AG04450 (cell line): ENCODE measurements at places on chromosomes 5 and 9. TPM values are rescaled to one million over a fixed set of nuclear protein-coding genes. Genes with fewer than 3 reads are reported as not detected.

DNA sequence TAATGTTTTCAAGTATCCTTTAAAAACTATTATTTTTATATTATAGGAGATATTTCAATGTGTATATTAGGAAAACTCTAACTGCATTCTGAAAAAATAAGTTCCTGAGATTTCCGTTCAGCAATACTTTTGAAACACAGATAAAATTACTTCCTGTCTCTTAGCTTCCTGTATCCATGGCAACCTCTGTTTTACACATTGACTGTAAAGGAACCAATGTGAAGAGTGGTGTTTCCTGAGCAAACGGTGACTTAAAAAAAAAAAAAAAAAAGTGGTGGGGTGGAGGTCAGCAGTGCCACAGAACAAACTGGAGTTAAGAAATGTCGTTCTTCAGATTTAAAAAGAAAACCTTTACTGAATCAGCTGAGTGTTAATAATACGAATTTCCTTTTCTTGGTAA is at the start of gene LRRC70:
Gene LRRC70 (plus strand): TSS at position 280 of the 400 bp plus-strand sequence. CDS start 620 bp downstream, outside the sequence.
- DNase-seq = no peak

DNA sequence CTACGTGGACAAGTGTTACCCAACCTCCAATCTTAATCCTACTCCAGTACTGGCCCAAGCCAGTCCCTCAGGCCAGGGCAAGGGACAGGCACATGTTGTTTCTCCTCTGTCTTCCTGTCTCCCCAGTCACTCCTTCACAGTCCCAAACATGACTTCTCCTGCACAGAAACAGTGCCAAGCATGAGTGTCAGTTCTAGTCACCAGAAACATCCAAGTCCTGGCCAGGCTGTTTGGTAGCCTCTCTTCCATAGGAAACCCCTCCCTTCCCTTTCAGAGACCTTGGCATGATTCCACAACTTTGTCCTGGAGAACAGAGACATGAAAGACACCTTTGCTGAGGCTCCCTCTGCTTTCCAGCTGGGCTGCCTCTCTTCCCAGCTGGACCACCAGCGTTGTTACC is 56.2 kb upstream of the SLC2A8 start:
- no peak for DNase-seq

DNA sequence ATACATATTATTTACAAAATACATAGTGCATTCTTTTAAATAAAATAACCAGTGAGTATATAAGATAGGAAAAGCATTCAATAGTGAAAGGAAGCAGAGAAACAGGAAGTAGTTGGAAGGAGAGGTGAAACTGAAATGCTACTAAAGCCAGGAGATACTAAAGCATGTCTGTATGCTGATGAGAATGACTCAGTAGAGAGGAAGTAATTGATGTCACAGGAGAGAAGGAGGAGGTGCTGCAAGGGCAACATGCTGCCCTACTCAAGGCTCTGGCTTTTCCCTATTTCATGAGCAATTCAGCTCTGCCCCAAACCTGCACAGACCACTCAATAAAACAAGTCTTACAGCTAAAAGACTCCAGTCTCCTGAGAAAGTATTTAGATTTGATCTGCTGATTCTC is 108.5 kb upstream of the TXNDC8 start:
- DNase-seq = no peak

DNA sequence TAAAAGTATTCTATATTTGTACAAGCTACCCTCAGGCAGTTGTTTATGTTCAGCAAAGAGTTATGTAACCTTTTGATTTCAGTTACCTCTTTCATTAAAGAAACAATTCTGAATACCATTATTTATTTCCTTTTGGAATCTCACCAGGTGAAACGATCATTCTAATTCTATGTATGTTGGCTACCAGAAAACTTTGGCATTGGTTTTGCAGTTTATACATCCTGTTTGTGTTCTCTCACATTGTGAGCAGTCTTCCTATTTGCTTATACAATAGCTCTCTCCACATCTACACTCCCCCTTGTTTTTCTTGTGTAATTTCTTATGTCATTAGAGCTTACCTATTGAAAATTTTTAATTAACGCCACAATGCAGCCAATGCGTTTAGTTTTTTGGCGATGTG is 276.0 kb upstream of the MPDZ start:
- DNase-seq = no peak

GRCh38 chr5:108747111-108747773 is 455 bp upstream of the FER start:
- DNase-seq = no peak

DNA sequence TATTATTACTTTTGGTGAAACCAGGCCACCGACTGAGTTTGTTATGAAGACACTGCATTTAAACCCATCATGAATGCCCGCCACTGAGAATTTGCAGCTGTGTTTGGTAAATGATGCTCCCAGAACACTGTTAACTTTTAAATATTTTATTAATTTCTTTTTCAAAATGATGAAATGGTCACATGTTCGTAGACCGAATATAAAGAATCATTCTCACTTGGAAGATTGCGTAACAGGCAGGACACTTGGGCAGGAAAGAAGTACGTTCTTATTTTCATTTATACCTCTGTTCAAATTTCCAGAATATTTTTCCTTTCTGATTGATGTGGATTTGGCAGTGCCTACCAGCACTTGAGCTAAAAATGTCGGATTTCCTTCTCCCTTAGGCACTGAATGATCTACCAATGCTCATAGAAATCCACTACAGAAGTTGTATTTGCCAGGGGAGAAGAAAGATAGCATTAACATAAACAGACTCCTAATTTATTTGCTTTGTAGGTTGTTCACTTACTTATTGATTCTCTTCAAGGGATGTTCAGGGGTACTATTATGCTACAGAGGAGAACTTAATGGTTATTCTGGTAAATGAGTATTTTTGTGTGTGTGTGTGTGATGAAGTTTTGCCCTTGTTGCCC is 13.8 kb downstream of the CYFIP2 start:
- DNase-seq = no peak

DNA sequence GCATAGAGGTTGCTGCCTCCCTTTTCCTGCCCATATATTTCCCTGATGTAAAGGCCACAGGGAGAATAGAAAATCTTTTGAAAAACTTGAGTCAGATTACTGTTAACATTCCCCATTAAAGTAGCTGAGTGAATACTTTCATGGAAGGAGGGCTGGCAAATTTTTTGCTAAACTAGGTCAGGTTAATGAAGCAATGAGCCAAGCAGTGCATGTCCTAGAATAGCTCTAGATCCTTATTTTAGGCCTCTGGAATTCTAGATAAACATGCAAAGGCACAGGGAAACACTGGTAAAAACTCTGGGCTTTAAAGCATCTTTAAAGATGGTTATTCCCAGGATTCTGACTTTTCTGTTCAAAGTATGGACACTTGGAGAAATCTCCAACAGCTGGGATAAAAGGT is 27.9 kb downstream of the TTC1 start:
- no peak for DNase-seq

GRCh38 chr5:119453040-119453373 is 710 bp downstream of the HSD17B4 start:
- DNase-seq = no peak

DNA sequence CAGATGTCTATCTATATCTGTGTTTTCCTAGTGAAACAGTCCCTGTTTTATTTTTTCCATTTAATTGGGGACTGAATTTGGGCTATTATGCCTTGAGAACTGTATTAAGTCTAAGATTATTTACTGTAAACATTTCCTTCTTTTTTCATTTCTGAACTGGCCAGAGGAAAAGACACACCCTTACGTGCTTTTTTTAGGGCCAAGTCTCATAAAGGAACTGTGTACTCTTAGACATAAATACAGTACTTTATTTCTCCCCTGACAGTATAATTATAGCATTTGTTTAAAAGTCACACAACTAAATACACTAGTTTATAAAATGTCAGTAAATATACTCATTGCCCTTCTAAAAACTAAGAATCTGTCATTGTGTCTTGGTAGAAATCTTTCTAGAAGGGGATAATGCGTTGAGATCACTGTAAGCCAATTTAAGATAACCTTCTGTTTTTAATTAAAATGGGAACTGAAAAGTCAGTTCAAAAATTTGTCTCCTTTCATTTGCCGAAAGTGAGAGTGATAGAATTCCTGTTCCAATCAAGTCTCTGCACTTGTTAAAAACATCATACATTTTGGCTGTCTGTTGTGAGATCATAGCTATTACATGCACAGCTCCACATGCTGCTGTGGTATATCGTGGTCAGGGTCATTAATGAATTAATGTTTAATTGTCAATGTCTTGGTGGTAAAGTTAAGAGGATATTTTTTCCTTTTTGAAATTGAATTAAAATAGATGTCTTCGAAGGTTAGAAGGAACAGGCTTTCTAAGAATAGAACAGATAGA is 132.1 kb downstream of the FOCAD start:
- DNase-seq = no peak

- DNase-seq = no peak
Observed at GRCh38 chr9:23721466-23721865, 104.6 kb downstream of the ELAVL2 start.

DNA sequence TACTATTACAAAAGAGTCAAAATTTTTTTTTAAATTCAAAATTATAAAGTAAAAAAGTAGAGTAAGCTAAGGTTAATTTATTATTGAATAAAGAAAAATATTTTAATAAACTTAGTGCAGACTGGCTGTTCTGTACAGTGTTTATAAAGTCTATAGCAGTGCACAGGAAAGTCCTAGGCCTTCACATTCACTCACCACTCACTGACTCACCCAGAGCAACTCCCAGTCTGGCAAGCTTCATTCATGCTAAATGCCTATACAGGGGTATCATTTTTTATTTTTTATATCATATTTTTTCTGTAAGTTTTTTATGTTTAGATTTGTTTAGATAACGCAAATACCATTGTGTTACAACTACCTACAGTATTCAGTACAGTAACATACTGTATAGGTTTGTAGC is 700.7 kb upstream of the GRAMD2B start:
- no peak for DNase-seq

DNA sequence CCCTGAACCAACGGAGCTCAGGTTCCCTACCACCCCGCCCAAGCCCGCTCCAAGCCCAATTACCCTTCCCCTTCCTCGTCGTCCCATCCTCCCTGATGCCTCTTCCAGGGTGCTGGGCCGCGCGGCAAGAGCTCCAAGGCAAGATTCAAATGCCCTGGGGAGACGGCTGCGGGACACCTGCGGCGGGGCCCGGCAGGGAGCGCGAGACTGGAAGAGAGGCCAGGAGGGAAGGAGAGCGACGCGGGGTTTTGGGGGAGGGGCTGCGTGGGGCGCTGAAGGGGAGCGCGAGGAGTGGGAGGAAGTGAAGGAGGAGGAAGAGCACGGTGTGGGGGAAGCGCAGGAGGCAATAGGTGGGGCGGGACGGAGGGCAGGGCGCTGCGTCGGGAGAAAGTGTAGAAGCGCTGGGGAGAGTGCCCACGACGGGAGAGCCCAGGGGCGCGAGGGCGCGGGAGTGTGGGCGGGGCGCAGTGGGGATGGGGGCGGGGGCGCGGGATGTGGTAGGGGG is 975 bp upstream of the NXNL2 start:
- DNase-seq = no peak

GRCh38 chr5:125293726-125294125 is 547.3 kb upstream of the ZNF608 start:
- DNase-seq = no peak

DNA sequence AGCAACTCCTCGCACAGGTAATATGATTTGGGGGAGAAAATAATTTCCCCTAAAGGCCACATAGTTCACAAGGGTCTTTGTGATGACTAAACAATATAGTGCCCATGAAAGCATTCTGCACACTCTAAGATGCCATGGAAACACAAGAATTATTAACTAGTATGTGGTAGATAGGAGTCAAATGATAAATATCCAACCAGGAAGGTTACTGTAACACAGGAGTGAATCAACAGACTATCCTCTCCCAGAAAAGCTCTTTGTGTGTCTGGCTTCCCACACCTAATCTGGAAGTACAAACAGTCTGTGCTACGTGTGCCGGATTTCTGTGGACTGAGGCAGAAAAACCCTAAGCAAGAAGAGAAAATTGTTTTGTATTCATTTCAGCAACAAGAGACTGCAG is 70.0 kb downstream of the OTP start:
- no peak for DNase-seq

GRCh38 chr5:167574464-167574863 is 717.0 kb upstream of the WWC1 start:
- no peak for DNase-seq

GRCh38 chr9:133470427-133470924 is 8.4 kb downstream of the SLC2A6 start:
- DNase-seq = no peak

DNA sequence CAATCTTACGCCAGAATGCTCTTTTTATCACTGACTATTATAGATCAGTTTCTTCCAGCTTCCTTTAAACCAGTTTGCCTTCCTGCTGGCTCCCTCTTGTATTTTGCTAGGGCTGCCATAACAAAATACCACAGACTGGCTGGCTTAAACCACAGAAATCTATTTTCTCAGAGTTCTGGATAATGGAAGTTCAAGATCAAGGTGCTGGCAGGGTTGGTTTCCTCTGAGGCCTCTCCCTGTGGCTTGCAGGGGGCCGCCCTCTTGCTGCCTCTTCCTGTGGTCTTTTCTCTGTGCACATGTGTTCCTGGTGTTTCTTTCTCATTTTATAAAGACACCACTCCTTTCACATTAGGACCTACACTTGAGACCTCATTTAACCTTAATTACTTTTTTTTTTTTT is 6.8 kb upstream of the FXN start:
- DNase-seq = no peak

GRCh38 chr5:53201746-53202145 is 92.2 kb upstream of the MOCS2 start:
- no peak for DNase-seq

- DNase-seq = no peak
Observed at GRCh38 chr5:150120062-150120441, 33.7 kb upstream of the CSF1R start.

The CYSRT1 gene
- 0.27 and 0.56 TPM in 2 replicates for polyA plus RNA-seq

The GABRA6 gene
- polyA plus RNA-seq = not detected in 2 replicates

The CDO1 gene
- 2.0 and 2.2 TPM in 2 replicates for polyA plus RNA-seq

The EXOSC3 gene
- 19.9 and 29.1 TPM in 2 replicates for polyA plus RNA-seq

The PSAT1 gene
- 216 and 271 TPM in 2 replicates for polyA plus RNA-seq

The HSD17B4 gene
- polyA plus RNA-seq = 135 and 150 TPM in 2 replicates

The SPATA31C1 gene
- not detected in 2 replicates for polyA plus RNA-seq

The PCDHGA6 gene
- 4.7 and 4.8 TPM in 2 replicates for polyA plus RNA-seq
